ENCODE measurements at places on chromosomes 2 and 18. TPM values are rescaled to one million over a fixed set of nuclear protein-coding genes. Genes with fewer than 3 reads are reported as not detected.

The ASTL gene
- total RNA-seq = not detected

The LGALSL gene
- 3.1 TPM for total RNA-seq

The ERMN gene
- total RNA-seq = not detected

The PTPRN gene
- 58.1 TPM for total RNA-seq

The GYPC gene
- total RNA-seq = 82.4 TPM

The MTX2 gene
- total RNA-seq = 28.5 TPM

The PSTPIP2 gene
- 3.1 TPM for total RNA-seq

Measured in uterine smooth muscle cell (primary cell).